ENCODE measurements at places on chromosomes 12 and 14.

- DNase-seq: no peak
These were observed at the start of gene ANKS1B for GRCh38 chr12:99984271-99985128. Gene ANKS1B, minus strand, starts transcription at chr12:99984936. Its CDS starts 699 bp downstream, at chr12:99984237.

DNA sequence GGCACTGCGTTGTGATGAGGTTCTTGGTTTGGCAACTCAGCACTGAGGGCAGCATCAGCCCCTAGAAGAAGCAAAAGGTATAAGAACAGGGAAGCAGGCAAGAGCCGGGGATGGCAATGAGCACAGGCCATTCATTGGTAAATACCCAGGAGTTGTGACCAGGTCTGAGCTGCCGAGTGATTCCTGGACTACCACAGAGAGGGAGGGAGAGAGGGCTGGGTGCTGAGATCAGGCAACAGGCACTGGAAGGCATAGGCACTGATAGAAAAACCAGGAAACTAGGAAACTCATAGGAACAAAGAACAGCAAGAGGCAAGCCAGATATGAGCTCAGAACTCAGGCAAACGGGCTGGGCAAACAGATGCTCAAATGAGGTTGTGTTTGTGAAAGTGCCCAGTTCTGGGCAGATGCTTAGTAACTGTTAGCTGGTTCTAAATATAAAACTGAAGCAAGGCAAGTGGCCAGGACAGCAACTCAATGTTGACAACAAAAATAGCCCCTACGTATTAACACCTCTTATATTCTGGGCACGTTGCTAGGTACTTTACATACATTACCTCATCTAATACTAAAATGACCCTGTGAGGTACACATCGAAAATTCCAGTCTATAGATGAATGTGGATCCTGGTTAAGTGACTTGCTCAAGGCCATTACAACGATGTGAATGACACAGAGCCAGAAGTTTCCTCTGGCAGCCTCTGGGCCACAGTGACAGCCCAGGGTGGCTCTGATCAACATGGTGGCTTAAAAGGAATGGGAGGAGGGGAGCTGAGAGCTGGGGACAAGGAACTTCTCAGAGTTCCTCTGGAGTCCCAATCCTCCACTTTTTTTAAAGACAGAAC, 121.1 kb downstream of the PRMT8 start:
- DNase-seq: no peak

DNA sequence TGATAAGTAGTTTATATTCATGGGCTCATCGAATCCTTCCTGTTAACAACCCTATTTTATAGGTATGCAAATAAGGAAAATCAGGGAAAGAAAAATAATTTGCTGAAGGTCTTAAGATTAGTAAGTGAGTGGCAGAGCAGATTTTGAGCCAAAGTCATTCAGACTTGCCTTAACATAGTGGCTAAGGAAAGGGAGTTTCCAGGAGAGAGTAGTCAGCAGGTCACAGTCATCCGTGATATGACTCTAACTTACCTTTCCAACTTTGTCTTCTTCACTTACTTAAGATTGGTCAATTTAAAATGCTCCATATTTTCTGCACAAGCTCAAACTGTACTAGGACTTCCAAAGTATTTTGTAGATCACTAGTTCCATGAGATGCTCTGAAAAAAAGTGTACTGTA, 46.6 kb downstream of the AKAP6 start:
- DNase-seq: no peak

GRCh38 chr14:51147183-51147582, 52.3 kb upstream of the TRIM9 start:
- DNase-seq: no peak
